NCI-H2171 (cell line): ENCODE measurements at places on chromosomes 13 and 19.

DNA sequence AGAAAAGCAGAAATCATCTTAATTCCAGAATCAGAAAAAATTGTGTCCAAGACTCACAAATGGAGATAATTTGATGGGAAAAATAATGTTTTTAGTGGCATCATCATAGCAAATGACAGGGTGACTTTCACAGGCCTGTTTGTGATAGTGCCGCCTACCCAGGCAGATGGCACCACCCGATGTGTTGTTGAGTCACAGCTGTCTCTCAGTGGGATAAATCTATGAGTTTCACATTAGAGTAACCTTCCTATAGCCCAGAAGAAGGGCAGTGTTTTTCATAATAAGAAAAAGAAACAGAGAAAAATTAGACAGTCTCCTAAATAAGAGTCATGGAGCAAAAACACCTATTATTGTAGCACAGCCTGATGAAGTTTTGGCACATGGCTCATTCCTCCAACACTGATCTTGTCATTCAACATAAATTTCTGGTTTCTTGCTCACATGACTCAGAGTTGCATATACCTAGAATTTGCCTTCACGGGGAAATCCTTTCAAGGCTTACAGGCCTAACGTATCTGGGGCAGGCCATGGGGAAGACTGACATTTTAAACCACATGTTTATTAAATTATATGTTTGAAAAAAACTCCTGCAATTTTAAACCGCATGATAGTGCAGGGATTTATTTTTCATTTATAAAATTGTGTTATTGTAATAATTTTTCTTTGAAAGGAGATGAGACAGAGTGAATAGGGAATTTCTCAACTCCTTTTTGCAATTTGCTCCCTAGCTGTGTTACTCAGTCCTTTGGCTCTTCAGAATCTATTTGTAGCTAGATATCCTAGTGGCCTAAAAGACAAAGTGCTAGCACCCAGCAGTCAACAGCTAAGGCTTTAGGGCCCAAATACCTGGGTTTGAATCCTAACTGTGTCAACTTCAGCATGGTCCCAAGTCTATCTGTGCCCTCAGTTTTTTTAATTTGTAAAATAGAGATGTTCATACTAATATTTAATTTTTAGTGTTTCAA lies 393.7 kb downstream of the NDFIP2 start:
- DNase-seq, result no peak

- DNase-seq, result no peak
These were observed 32.2 kb upstream of the ZNF726 start for GRCh38 chr19:23882493-23882892.

DNA sequence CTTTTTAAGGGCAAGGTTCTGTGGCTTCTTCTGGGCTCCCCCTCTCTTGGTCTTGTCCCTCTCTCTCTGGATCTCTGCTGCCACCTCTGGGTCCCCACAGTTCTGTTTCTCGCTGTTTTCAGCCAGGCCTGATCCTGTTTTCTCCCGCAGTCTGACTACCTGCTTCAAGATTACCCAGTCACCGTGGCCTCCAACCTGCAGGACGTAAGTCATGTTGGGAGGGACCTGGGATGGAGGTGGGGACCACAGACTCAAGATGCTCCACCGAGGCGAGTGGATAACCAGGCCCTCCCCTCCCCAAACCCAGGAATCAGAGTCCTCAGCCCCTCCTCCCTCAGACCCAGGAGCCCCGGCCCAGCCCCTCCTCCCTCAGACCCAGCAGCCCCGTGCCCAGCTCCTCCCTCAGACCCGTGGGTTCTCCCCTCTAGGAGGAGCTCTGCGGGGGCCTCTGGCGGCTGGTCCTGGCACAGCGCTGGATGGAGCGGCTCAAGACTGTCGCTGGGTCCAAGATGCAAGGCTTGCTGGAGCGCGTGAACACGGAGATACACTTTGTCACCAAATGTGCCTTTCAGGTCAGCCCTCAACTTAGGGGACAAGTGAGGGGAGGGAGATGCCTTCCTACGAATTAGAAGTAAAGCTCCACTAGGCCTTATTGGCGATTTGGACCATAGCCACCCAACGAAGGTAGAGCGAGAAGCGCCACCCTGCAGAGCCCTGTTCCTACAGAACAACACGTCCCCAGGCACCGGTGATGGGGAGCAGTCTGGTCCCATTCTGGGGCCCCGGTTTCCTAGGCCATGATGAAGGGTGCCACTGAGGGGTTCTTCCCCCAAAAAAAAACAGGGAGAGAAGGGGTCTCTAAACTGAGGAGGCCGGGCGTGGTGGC lies 2.2 kb downstream of the FLT3LG start:
- DNase-seq, result no peak

DNA sequence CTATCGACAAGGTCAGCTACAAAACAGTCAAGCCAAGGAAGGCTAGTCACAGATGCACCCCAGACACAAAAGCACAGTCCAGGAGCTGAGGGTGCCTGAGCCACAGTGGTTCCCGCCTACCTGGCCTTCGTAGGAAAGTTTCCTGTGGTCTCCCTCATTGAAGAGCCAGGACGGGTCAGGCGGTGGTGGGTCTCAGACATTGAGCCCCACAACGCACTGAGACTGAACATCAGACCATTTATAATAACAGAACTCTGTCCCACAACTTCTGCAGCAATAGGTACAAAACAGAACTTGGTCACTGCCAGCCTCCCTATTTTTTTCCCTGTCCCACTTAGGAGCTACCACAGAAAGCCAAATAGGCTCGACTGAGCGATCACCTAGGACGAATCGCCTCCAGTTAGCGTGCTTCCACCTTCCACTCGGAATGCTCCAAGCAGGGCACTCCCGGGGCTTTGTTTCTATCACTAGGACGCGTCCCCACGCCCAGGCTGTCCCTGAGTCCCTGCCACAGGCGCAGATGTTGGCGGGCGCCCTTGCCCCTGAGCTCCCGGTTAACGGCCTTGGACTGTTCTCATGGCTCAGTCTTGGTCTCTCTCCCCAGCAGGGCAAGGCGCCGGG lies 640 bp upstream of the ZNF544 start:
- DNase-seq, result no peak

DNA sequence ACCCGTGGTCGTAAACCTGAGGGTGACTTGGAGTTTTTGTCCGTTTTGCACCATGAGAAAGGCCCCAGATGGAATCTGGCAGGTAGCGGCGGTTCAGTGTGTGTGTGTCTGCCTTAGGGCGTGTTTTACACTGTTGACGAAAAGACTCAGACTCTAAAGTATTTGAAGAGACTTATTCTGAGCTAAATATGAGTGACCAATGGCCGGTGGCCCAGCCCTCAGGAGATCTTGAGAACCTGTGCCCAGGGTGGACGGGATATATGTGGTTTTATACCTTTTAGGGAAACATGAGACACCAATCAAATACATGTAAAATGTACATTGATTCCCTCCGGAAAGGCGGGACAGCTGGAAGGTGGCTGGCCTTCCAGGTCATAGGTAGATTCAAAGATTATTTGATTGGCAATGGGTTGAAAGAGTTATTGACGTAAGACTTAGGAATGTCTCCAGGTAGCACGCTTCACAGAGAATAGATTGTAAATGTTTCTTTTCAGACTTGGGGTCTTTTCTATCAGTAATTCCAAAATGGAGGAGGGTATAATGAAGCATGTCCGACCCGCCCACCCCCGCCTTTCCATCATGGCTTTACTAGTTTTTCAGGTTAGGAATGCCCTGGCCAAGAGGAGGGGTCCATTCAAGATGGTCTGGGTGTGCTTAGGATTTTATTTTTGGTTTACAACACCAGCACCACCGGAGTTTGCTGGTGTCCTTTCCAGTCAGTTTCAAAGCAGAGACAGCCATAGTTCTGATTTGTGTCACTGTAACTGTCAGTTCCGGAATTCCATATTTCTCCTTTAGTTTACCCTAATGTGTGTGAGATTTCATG lies 1.0 kb upstream of the ZNF529 start:
- no peak for DNase-seq

GRCh38 chr19:15129856-15130585 lies 22.8 kb downstream of the SYDE1 start:
- DNase-seq, result no peak

DNA sequence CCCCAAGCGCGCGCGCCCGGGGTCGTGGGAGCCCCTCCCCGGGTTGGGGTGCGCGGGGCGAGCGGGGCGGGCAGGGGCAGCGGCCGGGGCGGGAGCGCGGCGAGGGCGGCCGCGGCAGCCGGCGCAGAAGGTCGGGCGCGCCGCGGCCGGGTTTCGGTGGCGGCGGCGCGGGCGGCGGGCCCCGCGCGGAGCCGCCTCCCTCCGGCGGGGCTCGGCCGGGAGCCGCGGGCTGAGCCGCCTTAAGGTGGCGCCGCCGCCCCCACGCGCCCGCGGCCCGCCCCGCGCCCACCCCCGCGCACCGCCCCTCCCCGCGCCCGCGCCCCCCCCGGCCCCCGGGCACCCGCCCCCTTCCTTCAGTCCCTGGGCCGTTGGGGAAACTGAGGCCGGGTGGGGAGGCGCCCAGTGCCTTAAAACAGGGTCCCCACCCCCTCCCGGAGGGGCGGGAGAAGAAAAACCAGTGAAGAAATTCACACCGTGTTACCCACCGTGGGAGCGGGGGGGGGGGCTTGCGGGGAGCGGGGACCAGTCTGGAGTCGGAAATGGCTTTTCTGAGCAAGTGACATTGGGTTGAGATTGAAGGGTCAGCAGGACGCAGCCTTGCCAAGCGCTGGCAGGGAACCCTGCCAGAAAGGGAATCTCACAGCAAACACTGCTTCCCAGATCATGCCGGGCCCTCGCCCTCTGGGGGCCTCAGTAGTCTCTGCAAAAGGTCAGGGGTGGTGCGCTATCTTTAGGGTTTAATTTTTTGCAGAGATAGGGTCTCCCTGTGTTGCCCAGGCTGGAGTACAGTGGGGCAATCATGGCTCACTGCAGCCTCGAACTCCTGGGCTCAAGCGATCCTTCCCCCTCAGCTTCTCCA lies at the start of gene TLE2:
TLE2 (minus strand) TSS at position 216 of the 859 bp plus-strand sequence. CDS start 376 bp downstream, outside the sequence.
- no peak for DNase-seq

DNA sequence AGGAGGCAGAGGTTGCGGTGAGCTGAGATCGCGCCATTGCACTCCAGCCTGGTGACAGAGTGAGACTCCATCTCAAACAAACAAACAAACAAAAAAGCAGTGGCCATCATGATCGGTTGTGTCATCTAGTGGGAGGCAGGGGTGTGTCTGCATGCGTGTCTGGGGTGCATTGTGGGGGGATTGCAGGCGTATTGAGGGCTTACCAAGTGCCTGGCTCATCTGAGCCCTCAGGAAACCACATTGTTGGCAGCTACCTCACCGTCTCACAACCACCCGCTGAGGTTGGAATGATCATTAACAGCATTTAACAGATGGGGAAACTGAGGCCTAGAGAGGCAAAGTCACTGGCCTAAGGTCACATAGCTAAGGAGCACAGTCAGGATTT lies 30.5 kb downstream of the NFIC start:
- DNase-seq, result no peak

DNA sequence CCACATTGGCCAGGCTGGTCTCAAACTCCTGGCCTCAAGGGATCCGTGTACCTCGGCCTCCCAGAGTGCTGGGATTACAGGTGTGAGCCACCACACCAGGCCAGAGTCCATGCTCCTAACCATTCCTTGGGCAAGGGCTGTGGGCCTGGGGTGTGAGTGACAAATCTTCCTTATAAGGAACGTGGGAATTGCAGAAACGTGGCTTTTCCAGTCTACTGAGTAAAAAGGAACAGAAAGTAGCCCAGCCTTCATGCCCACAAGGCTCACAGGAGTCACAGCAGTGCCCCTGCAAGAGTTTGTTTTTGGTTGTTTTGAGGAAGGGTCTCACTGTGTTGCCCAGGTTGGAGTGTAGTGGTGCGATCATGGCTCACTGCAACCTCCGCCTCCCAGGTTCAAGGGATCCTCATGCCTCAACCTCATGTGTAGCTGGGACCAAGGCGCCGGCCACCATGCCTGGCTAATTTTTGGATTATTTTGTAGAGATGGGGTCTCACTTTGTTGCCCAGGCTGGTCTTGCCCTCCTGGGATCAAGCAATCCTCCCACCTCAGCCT lies 5.1 kb downstream of the MYPOP start:
- no peak for DNase-seq
